ENCODE measurements at places on chromosomes 6 and 20.

DNA sequence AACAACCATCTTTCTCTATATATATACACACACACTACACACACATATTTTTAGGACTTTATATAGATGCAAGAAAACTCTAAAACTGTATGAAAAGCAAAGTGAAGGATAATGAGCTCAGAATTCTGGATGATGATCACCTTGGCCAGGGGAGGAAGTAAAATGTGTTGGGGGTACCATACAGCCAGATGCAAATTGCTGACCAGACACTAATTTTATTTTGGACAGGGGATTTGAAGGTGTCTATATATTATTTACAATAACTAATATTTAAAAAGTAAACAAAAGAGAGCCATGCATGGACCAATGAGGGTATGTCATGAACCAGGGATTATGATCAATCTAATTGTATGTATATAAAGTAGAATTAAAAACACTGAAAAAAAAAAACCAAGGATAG lies 19.8 kb upstream of the TBC1D22B start:
- DNase-seq, result no peak

GRCh38 chr6:1082285-1082935 lies 229.5 kb upstream of the FOXQ1 start:
- no peak for DNase-seq

DNA sequence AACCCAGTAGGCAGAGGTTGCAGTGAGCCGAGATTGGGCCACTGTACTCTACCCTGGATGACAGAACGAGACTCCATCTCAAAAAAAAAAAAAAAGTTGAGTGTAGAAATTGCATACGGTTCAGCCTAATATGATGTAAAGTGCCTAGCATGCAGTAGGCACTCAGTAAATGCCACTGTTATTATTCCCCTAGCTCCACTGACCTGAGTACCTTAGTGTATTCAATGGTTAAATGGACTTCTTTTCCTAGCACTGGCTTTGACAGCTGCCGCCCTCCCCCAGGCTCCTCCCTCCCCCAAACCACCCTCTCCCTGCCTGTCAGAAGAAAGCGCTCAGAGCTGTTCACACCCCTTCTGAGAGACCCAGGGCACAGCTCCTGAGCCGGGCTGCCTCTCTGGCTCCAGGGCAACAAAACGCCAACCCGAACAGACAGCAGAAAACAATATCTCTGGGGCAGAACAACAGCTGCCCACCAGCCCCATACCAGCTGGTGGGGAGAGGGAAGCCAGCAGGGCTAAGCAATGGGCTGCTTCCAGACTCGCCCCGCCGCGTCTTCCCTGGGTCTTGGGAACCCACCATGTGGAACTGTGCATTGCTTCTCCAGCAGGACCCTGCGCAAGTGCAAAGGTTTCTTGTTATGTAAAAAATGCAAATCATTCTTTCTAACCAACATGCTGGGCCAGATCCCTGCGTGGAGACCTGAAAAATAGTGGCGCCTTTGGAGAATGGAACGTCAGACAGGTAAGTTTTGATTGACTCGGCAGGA lies 4.5 kb downstream of the CPNE5 start:
- no peak for DNase-seq

GRCh38 chr20:12997128-12997655 lies 11.6 kb upstream of the SPTLC3 start:
- DNase-seq, result no peak

- DNase-seq, result no peak
Measured at GRCh38 chr6:21836772-21837425, 243.3 kb downstream of the SOX4 start.

- no peak for DNase-seq
Measured at GRCh38 chr20:57964011-57964862, 254.4 kb upstream of the PMEPA1 start.

- no peak for DNase-seq
Measured at GRCh38 chr6:132131351-132131750, 180.2 kb upstream of the CCN2 start.

DNA sequence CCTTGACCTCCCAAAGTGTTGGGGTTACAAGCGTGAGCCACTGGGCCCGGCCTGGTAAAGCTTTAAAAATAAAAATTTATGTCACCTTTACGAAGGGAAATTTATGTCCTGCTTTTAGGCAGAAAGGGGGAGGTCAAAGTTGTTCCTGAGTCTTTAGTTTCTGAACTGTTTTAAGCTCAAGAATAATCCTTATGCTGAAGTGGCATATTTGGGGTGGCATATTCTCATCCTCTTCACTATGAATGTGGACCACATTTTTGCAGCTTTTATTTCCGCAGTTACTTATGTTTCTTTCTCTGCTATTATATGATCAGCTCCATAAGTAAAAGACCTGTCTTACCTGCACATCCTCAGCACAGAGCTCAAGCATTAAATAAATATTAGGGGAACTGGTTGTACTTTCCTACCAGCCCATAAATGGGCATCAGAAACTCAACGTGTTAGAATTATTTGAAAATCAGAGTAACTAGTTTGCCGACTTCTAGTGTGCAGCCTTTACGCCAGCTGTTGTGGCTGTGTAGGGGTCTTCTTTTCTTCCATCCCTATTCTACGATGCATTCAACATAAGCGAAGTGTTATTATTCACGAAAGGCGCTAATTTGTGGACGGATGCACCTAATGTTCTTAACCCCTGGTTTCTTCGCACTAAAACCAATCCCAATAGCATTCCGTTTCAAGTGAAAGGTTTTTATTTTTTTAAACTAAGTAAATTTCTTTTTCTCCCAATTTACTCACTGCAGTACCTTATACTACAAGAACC lies 867 bp upstream of the AKAP7 start:
- DNase-seq, result no peak

Data from activated T-helper 1 cell treated with Interleukin-2 at 50 U/mL for 16 hours (primary cell).